ENCODE measurements at places on chromosomes 6 and 20.
A peak's percentile ranks its signal among the peaks of the same experiment; 100 is the strongest.

GRCh38 chr20:52590100-52590499 is 382.1 kb upstream of the TSHZ2 start:
- no peak for DNase-seq

DNA sequence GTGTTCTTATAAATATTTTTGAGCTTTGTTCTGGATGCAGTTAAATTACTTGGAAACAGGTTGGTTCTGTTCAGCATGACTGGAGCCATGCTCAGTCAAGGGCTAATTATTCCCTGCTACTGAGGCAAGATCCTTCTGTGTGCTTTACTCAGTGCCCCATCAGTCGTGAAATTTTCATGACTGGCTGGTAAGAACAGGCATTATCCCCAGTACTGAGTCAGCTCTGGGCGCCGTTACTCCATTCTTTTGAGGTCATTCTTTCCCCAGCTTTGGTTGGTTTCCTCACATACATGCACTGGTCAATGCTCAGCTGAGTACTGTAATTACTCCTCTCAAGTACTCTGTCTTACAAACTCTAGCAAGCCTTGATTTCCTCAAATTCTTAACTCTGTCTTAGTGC is 71.3 kb downstream of the CDKAL1 start:
- no peak for DNase-seq

- no peak for DNase-seq
Measured at GRCh38 chr6:47483853-47484546, 6.4 kb downstream of the CD2AP start.

DNA sequence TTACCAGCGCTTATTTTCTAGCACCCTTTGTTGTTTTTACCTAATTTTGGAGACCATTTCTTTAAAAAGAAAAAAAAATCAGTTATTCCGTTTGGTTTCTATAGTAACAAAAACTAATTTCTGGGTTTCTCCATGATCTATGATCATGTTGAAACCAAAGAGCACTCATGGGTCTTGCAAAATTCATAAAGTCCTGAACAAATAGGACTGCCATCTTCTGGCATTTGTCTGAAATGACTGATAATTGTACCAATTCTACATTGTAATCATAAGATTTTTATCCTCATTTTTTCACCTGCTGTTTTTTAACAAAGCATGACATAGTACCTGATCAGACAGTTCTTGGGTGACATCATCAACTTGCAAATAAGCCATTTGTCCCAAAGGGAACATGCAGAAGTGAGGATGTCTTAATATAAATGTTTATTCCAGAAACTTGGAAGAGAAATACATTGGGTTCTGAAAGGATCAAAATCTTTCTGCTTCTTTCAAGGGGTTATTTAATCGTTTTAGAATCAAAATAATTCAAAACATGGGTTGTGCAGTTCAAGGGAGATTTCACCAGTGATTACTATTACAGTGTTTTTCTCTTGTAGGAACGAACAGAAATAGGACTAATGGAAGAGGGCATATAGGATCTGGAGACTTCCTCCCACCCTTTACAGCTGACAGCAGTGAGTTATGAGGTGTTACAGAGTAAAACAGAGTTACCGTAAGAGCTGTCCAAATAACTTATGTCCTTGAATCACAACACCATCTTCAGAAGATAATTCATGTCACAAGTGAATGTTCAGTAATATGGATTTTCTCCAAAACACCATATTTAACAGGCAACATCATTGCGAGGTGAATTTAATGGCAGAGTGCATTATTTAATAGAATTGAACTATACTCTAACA is 87.1 kb upstream of the GJE1 start:
- DNase-seq, result no peak

DNA sequence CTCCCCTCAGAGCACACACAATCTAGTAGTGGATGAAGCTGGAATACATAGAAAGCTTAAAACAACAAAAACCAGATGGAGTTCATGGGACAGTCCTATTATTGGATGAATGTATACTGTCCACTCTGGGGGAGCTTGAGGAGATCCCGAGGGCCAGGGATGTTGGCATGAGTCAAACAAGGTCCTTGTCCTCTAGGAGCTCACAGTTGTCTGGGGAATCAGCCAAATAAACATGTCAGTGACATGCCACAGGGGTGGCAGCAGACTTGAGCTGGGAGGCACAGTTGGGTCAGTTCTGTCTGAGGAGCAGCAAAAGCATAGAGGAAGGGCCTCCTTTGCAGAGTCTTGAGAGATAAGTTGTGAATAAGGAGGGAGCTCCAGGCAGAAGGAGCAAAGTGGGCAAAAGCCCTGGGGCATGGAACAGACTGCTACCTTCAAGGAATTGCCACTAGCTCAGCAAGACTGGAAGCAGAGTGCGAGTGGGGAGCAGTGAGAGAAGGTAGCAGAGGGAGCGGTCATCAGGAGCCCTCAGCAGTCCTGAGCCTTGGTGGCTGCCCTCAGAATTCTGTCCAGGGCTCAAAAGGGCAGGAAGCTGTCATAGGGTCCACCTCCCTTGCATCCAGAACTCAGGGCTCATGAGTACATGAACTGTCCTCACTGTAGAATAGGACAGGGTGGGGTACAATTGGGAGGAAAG is 22.1 kb downstream of the L3MBTL1 start:
- DNase-seq, result no peak

DNA sequence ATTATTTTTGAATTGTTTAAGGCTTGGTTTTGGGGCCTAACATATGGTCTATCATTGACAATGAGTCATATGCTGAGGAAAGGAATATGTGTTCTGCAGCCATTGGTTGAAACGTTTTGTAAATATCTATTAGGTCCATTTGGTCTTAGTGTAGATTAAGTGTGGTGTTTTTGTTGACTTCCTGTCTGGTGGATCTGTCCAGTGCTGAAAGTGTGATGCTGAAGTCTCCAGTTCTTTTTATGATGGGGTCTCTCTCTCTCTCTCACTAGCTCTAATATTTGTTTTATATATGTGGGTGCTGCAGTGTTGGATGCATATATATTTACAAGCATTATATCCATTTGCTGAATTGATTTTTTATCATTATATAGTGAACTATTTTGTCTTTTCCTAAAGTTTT is 727.2 kb downstream of the KHDRBS2 start:
- DNase-seq, result no peak

GRCh38 chr6:96104910-96105309 is 89.1 kb downstream of the FUT9 start:
- DNase-seq, result no peak

DNA sequence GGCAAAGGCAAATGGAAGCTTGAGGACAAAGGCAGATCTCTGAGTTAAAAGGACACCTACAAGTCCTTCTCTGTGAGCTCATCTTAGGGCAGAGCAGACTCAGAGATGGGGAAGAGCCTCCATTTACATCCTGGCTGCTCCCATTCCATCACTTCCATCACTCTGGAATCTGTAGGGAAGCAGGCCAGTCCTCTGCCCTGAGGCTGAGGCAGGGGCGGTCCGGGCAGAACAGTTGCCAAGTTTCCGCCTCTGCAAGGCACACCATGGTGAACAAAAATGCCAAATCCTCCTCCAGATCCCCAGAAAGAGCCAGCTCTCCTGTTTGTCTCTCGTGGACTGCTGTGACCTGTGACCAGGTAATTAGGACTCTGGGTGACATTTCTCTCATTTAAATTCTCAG is 209.6 kb upstream of the SSTR4 start:
- DNase-seq, result no peak

- DNase-seq, result no peak
Measured at GRCh38 chr20:33697129-33697528, 10.9 kb upstream of the E2F1 start.

GRCh38 chr6:116101302-116101718 is 657 bp downstream of the NT5DC1 start:
- peak; percentile 83 for DNase-seq

DNA sequence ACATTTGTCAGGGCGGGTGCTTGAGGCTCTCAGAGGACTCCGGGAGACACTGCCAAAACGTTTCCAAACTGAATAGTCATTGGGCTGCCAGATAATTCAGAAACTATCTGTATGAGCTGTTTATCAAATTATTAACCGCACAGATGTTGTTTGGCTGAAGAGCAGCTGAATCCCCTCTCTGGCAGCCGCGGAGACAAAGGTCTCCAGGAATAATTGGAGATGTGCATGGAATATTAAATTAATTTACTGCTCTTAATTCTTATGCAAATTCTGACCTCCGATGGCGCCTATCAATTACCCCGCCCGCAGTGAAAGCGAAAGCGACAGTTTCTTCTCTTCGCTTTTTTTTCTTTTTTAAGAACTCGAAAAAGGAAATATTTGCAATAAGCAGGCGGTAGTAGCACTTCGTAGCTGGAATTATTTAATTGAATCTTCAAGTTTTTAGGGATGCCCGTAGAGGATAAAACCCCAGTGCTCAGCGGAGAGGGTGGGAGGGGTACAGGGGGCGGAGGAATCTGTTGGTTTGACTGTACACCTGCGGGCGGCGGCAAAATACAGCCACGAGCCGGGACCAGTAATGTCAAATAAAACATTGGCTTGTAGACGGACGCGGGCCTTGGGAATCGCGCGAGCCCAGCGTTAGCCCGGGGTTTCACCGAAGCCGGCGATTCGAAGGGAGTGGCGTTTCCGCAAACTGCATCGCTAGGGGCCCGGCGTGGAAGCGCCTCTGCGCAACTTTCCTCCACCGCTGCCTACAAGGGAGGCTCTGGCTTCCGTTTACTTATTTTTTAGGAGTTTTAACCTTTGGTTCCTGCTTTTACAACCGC is 6.2 kb downstream of the LINC00237 start:
- peak; percentile 40 for DNase-seq

DNA sequence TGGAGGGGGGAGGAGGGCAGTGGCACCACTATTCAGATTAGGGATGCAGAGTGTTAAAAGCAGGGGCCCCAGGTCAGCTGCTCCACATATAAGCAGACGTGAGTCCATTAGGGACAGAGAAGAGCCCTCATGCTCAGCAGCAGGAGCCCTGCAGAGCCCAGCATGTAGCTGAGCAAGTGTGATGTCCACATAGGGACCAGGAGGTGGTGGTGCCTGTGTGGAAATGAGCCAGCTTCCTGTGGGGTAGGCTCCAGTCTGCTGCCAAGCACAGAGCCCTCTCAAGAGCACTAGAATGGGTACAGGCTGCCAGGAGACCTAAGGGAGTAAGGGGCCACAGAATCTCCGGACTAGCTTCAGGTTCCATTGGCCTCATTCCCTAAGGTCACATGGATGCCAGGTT is 57.9 kb upstream of the MLN start:
- DNase-seq, result no peak

- no peak for DNase-seq
Measured at GRCh38 chr20:5979801-5980200, 29.3 kb downstream of the MCM8 start.

DNA sequence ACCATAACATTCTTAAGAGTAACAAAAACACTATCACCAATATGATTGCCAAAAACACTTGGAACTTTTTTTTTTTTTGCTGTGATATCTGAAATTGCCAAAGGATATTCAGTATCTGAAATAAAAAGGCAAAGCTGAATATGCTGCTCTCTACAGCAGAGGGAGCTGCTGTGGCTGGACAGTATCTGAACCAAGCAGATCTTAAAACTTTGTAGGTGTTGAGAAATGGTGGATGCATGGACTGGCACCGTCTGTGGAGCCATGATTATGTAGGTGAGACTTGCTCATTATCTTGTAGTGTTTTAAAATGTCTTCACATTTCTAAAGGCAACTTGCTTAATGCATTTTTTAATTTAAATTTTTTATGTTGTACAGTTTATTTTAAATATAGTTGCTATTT is 9.2 kb downstream of the PDCD2 start:
- no peak for DNase-seq

GRCh38 chr6:101932704-101933103 is 539.2 kb downstream of the GRIK2 start:
- no peak for DNase-seq

- no peak for DNase-seq
Measured at GRCh38 chr6:109979033-109979921, 1.2 kb downstream of the GPR6 start.

DNA sequence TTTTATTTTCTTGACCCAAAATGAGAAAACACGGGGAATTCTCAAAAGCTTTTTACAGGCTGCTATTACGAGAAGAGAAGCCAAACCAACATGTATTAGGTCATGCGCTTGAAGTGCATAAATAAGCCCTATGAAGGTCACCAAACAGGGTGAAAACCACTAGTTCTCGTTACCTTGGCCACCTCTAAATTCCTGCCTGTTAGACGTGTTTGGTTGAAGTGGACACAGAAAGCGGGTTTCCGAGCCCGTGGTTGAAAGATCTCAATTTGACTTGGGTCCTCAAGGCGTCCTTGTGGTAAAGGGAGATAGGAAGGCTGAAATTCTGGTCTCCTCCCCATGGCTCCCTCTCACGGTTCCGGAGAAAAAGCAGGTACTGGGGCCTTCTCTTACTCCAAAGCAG is 6.2 kb downstream of the EYA2 start:
- DNase-seq, result no peak

- DNase-seq, result no peak
Measured at GRCh38 chr6:87366899-87367298, 22.3 kb downstream of the C6orf163 start.

GRCh38 chr6:40957616-40958492 is 81.2 kb downstream of the UNC5CL start:
- DNase-seq, result no peak

DNA sequence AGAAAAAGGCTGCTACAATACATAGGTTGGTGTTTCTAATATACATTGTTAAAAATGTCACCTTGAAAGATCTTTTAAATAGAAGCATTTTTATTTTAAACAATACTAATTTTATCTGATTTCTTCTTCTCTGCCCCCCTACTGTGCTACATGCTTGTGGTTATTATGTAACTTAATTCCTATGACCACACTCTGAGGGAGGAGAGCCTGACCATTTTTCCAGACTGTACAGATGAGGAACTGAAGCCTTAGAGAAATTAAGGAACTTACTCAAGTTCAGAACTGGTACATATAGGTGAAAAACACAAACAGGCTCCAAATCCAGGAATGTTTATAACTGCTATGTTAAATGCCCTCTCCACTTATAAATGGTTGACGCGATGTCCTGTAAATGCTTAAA is 43.4 kb upstream of the ARHGAP18 start:
- no peak for DNase-seq

DNA sequence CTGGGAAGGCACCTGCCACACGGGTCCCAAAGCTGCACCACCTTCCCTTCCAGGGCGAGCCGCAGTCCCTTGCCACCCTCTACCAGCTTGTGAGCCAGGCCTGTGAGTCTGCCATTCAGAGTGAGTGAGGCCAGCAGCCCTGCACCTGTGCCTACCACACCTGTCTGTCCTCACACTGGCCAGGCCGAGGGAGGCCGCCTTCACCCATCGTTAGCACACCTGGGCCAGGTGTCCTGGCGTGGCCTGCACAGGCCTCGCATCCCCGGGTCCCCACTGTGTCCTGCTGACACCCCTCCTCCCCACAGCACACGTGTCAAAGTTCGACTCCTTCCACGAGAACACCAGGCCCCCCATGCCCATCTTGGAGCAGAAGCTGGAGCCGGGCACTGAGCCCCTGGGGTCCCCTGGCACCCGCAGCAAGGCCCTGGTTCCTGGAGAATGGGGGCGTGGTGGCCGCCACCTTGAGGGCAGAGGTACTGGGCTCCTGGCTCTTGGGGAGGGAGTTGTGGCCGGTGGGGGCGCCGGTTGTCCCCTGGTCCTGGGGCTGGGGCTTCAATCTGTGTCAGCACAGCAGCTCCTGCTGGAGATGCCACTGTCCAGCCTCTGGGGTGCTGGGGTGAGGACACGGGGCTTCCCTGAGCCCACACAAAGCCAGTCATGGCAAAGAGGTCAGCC is 33.0 kb downstream of the CHRNA4 start:
- DNase-seq, result peak; percentile 7

Measured in left ventricle myocardium inferior (tissue), 1 donor.